CD4-positive, alpha-beta T cell treated with Interleukin-2 at 100 ng/mL for 4 hours (primary cell): ENCODE measurements at places on chromosomes 3 and 15.

DNA sequence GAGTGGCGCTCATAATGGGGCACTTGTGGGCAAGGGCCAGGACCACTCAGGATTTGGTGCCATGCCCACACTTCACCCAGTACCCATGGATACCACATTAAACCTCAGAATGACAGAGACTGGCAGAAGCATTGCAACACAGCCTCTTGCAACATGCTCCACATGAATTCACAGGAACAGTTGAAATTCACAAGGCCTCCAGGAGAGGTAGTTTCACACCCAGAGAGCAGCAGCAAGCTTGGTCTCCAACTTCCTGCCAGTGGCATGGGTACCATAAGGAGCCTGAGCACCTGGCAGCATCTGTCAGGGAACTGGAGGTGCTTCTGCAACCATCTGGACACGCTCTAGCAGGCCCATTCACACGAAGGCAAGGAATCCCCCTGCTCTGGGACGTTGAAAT is 101.0 kb downstream of the OSBPL10 start:
- DNase-seq = no peak

DNA sequence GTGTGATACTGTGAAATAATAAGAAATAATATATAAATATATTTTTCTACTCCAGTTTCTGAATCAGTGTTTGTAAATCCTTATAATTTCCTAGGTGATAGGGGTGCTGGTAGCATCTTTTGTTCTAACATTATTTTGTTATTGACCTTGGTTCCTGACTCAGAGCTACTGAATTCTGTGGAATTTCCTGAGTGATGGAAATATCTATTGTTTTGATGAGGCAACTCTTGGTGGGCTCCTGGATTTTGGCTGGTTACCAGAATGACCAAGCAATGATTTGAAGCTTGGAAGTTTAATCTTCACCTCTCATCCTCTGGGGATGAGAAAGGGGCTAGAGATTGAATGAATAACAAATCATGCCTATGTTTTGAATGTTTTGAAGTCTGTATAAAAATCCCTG is 377.3 kb downstream of the LPP start:
- DNase-seq = no peak

GRCh38 chr3:19295208-19295607 is 146.9 kb downstream of the KCNH8 start:
- DNase-seq = no peak

- no peak for DNase-seq
These were observed 51.6 kb upstream of the HEG1 start for GRCh38 chr3:125107363-125107762.

- DNase-seq = no peak
These were observed 58.8 kb upstream of the ARL6 start for GRCh38 chr3:97705764-97706163.

GRCh38 chr3:53102601-53103147 is 27.6 kb downstream of the RFT1 start:
- DNase-seq = peak; percentile 54

- no peak for DNase-seq
These were observed 423.5 kb upstream of the ARPP21 start for GRCh38 chr3:35215525-35216500.
